Aortic smooth muscle cell (primary cell): ENCODE measurements at places on chromosomes 3 and 15. TPM values are rescaled to one million over a fixed set of nuclear protein-coding genes. Genes with fewer than 3 reads are reported as not detected.

Gene MYRIP
- 4.2 and 4.5 TPM in 2 replicates for total RNA-seq

Gene OSBPL10
- 10.7 and 12.7 TPM in 2 replicates for total RNA-seq

Gene HIGD2B
- total RNA-seq = 0.13 TPM in 1 of 2 replicates, not detected in the other

Gene IDH3A
- 31.8 and 32.3 TPM in 2 replicates for total RNA-seq

Gene LMOD3
- not detected in 2 replicates for total RNA-seq

Gene GOLGA6A
- total RNA-seq = not detected in 2 replicates

Gene PLA2G4D
- total RNA-seq = not detected in 2 replicates

Gene ALS2CL
- 1.7 and 3.2 TPM in 2 replicates for total RNA-seq

Gene CIB2
- total RNA-seq = 1.6 and 1.7 TPM in 2 replicates

Gene TMEM40
- not detected in 2 replicates for total RNA-seq

Gene MYD88
- total RNA-seq = 6.2 and 9.1 TPM in 2 replicates

Gene PLSCR2
- 0.40 TPM in 1 of 2 replicates, not detected in the other for total RNA-seq

Gene CHST13
- not detected in 2 replicates for total RNA-seq

Gene SRP14
- 230 and 238 TPM in 2 replicates for total RNA-seq

Gene TXNRD3
- total RNA-seq = 8.7 and 9.8 TPM in 2 replicates

Gene XCR1
- not detected in 2 replicates for total RNA-seq

Gene ALPK3
- 1.1 and 2.6 TPM in 2 replicates for total RNA-seq

Gene ALDH1L1
- 3.2 and 3.3 TPM in 2 replicates for total RNA-seq

Gene MKRN3
- 0.06 TPM in 1 of 2 replicates, not detected in the other for total RNA-seq

Gene ANKRD28
- total RNA-seq = 129 and 138 TPM in 2 replicates

Gene GLCE
- total RNA-seq = 18.9 and 39.5 TPM in 2 replicates

Gene TFG
- 71.9 and 72.6 TPM in 2 replicates for total RNA-seq

Gene CASR
- not detected in 2 replicates for total RNA-seq

Gene BCL2A1
- total RNA-seq = 0.12 and 0.26 TPM in 2 replicates

Gene PLA2G4F
- total RNA-seq = not detected in 2 replicates

Gene EPM2AIP1
- total RNA-seq = 17.0 and 20.8 TPM in 2 replicates

Gene ADAMTS7
- 8.7 and 24.1 TPM in 2 replicates for total RNA-seq

Gene C3orf70
- 0.99 and 2.0 TPM in 2 replicates for total RNA-seq

Gene CSPG4
- 23.8 and 58.4 TPM in 2 replicates for total RNA-seq

Gene TIMP4
- total RNA-seq = 0.92 and 1.6 TPM in 2 replicates

Gene UBAP1L
- total RNA-seq = 1.2 TPM in 2 replicates

Gene ISL2
- total RNA-seq = 0.12 and 0.26 TPM in 2 replicates

Gene CDV3
- total RNA-seq = 135 and 150 TPM in 2 replicates

Gene CEP97
- total RNA-seq = 14.9 and 16.2 TPM in 2 replicates

Gene GABRA5
- not detected in 2 replicates for total RNA-seq

Gene CCDC71
- total RNA-seq = 16.3 and 17.0 TPM in 2 replicates

Gene LRRC2
- total RNA-seq = 0.13 and 0.31 TPM in 2 replicates

Gene PPP4R2
- total RNA-seq = 65.4 and 66.8 TPM in 2 replicates

Gene PLA2G4B
- 0.50 and 0.79 TPM in 2 replicates for total RNA-seq

Gene CCDC33
- total RNA-seq = 0.06 TPM in 1 of 2 replicates, not detected in the other

Gene LYZL4
- not detected in 2 replicates for total RNA-seq

Gene OR5K2
- total RNA-seq = not detected in 2 replicates
